ENCODE measurements at places on chromosomes 7 and 10.
A peak's percentile ranks its signal among the peaks of the same experiment; 100 is the strongest.

- DNase-seq = no peak
Measured at GRCh38 chr10:69866688-69867461, 65.2 kb downstream of the COL13A1 start.

DNA sequence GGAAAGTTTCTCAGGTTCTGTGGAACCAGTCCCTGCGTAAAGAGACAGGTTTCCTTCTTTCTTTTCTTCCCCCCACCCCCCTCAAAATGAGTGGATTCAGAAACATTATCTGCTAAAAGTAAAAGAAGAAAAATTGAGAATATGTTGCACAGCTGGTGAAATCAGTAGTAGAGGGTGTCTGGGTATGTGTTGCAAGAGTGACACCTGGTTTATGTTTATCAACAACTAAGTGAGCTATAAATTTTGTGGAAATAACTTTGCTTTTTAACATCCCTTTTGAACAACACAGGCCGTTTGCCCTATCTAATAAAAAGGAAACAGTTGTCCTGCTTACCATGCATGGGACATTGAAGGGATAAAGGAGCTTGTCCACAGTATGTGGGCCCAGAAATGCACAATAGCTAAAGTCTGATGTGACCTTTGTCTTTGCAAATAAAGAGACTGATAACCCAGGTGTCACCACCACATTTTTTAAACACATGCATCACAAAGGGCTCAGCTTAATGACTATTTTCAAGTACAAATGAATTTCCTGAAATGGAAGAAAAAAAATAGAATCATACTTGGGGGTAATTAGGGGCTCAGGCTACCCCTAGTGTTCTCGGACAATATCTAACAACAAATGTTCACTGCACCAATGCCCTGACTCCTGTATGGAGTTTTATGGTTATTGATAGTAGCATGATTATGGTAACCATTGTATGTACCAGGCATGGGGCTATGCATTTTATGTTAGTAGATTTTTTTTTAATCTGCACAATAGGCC, 221.7 kb upstream of the TCF7L2 start:
- no peak for DNase-seq

GRCh38 chr7:401495-401894, 111.5 kb downstream of the FOXL3 start:
- DNase-seq = no peak

DNA sequence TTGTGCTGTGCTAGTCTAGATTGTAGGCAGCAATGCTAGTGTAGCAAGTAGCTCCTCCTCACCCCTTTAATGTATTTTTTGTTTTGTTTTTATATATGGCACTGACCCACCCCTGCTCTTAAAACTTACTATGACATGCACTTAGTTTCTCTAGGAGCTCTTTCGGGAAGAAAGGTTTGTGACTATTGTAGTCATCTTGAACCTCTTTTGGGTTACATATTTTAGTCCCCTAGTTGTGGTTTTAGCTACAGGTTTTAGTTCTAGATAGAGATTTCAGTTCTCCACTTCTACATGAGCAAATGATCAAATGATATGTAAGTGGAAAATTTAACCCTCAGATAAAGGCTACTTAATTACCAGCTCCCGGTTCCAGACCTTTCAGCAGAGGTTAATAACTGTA, 14.9 kb downstream of the MINPP1 start:
- no peak for DNase-seq

- DNase-seq = peak; percentile 83
Measured at GRCh38 chr7:601595-602340, 82.1 kb upstream of the PDGFA start.

DNA sequence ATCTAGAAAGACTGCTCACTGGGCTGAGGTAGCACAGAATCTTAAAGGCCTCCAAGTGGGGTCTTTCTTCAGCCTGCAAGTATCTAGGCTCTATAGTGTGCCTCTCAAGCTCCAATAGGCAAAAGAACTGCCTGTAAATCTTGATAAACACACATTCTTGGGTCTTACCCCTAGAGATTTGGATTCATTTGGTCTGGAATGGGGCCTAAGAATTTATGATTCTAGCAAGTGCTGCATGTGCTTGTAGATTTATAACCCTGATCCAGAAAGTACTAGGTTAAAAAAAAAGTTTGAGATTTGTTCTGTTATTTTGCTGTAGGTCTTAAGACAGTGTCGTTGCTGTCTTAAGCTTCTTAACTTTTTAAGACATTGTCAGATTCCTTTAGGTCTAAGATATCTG, 74.1 kb downstream of the RALA start:
- no peak for DNase-seq

GRCh38 chr7:3092468-3092867, 48.8 kb upstream of the CARD11 start:
- peak; percentile 59 for DNase-seq

DNA sequence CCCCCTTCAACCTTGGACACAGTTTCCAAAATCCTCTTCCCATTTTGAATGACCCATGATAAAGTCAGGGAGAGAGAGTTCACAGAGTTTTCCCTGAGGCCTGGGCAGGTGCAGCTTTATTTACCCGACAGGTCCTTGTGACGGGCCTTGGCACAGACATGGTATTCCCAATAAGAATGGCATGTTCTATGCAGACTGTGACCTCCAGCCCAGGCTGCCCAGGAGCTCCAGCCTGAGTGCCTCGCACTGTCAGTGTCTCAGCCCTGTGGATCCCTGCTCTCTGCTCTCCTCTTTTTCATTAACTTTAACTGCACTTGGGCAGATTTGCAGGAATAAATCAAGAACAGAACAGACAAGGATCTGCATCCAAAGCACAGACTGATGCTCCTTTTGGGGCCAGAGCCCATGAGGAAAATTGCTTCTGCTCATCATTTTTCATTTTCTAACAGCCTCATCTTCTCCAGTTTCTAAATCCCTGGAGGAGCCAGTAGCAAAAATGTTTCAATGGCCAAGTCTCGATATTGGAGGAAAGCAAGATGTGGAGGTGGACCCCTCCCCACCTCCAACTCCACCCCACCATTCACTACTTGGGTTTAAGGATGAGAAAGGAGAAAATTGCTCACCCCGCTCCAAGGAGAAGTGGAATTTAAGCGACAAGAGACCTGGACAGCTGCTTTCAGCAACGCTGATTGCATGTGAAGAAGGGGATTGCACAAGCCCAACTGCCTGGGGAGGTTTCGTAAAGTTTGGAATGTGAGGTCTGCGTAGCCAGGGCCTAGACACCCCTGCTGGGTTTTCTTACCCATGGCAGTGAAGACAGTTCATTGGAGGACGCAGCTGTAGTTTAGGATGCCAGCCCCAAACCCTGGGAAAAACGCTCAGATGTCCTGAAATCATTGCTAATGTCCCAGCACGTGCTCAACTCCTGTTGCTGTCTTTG, 225.9 kb downstream of the WDR11 start:
- no peak for DNase-seq

DNA sequence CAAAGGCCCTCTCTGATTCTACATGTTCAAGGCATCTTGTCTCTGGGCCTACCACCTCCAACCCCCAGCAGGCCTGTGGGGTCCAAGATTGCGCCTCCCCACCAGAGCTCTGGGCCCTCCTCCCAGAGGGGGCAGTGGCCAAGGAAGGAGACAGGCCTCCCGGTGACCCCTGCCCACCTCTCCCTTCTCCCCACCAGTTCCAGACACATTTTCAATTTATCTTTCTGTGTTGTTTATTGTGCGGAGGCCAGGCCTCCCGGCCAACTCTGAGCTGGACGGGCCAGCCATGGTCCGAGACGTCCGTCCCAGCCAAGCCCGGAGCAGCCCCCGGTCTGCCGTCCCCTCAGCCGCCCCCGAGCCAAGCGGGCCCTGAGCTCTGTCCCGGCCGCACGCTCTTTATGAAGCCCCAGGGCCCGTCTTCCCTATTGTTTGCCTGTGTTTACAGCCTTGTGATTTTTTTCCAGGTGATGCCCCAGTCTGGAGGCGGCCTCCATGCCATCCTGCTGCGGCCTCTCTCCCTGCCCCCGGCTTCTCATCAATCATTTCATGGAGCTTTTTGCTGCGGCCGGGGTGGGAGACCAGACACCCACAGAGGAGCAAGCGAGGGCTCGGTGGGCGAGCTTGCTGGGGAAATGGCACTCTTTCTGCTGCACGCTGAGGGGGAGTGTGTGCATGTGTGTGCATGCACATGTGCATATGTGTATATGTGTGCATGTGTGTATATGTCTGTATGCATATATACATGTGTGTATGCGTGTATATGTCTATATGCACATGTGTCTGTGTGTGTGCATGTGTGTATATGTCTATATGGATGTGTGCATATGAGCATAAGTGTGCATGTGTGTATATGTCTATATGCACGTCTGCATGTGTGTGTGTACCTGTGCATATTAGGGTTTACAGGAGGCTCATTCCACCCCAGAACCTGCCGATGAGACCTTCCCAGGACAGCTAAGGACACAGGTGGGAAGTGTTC, 52.7 kb upstream of the ELN start:
- no peak for DNase-seq

- no peak for DNase-seq
Measured at GRCh38 chr10:124510759-124511158, 49.1 kb downstream of the LHPP start.

GRCh38 chr7:137454767-137455166, 111.2 kb upstream of the PTN start:
- no peak for DNase-seq

- no peak for DNase-seq
Measured at GRCh38 chr7:79876848-79877252, 257.8 kb upstream of the GNAI1 start.

DNA sequence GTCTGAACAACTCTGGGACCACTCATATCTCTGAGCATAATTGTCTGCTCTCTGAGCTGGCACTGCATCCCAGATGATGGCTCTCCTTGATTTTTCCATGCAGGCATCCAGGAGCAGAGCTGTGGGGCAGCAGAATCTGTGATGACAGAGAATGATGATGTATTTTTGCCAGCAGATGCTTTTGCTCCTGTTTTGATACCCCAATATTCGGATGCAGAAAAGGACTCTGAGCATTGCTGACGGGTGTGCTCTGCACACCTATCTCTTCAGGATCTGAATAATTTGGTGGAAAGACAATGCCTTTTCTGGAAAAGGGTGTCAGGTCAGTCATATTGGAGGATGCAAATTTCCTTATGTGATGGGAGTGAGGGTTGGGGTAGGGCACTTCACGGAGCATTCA, 735.9 kb downstream of the KCNMA1 start:
- DNase-seq = no peak

- no peak for DNase-seq
Measured at GRCh38 chr7:81447351-81447952, 322.4 kb downstream of the HGF start.

DNA sequence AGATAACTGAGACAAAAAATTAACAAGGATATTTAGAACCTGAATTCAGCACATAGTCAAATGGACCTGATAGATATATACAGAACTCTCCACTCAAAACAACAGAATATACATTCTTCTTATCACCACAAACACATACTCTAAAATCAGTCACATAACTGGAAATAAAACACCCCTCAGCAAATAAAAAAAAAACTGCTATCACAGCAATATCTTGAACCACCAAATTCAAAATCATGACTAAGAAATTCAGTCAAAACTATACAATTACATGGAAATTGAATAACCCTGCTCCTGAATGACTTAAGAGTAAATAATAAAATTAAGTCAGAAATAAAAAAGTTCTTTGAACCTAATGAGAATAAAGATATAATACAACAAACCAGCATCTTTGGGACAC, 30.0 kb upstream of the ZNF722 start:
- DNase-seq = no peak

GRCh38 chr7:55303220-55303619, 61.9 kb upstream of the LANCL2 start:
- DNase-seq = no peak

- no peak for DNase-seq
Measured at GRCh38 chr7:138204285-138204981, 128.2 kb downstream of the AKR1D1 start.

- no peak for DNase-seq
Measured at GRCh38 chr10:26855186-26855585, 5.6 kb downstream of the ABI1 start.

DNA sequence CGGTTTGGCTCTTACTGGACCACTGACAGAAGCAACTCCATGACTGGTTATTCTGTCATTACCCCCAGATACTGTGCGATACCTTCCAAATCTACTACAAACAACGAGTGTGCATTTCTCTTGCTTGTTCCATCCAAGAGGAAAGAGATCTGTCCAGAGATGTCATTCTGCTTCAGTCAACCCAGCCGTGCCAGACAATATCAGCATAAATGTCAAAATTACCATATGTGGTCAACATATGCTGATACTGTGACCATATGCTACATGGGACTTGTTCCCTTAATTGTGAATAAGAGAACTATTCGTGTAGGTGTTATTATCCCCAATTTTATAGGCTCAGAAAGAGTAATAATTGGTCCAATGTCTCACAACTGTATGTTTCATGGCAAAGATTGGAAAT, 143.2 kb upstream of the PRSS1 start:
- no peak for DNase-seq

DNA sequence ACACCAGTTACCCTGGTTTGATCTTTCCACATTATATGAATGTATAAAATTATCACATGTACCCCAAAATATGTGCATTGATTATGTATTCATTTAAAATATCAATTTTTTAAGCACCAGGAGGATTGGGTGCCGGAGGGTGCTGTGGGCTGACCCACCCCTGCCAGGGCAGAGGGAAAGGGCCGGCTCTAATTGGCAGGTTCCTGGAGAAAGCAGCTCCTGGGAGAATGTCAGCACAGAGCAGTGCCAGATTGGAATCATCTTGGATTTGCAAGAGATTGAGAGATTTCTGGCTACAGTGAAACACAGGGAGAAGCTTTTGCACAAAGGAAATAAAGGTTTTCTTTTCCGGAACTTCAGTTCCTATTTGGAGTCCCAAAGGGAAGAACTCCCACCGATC, 264.4 kb upstream of the TCERG1L start:
- no peak for DNase-seq

GRCh38 chr7:96521068-96521894, 188.4 kb downstream of the SEM1 start:
- DNase-seq = no peak

- DNase-seq = no peak
Measured at GRCh38 chr7:141497391-141497790, 53.8 kb upstream of the AGK start.

DNA sequence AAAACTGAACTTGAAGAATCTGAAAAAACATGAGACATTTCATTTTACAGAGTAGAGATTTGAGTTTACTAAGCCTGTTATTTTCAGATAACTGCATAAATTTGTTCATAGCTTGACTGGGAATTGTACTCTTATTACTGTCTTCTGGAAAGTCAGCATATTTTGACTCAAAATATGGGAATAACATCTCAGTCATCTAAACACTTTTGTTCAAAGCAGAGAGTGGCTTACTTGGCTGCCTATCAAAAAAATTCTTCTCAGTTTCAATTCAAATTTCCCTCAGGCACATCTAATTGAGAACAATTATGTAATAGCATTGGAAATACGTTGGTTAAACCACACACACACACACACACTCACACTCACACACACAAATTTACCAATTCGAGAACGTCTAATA, 384.6 kb downstream of the ARL4A start:
- DNase-seq = no peak
